Stimulated activated CD4-positive, alpha-beta T cell treated with anti-CD3 and anti-CD28 coated beads, Interleukin-4, amount 100 ng/mL, for 24 hours (primary cell): ENCODE measurements at places on chromosomes 16 and 17.

DNA sequence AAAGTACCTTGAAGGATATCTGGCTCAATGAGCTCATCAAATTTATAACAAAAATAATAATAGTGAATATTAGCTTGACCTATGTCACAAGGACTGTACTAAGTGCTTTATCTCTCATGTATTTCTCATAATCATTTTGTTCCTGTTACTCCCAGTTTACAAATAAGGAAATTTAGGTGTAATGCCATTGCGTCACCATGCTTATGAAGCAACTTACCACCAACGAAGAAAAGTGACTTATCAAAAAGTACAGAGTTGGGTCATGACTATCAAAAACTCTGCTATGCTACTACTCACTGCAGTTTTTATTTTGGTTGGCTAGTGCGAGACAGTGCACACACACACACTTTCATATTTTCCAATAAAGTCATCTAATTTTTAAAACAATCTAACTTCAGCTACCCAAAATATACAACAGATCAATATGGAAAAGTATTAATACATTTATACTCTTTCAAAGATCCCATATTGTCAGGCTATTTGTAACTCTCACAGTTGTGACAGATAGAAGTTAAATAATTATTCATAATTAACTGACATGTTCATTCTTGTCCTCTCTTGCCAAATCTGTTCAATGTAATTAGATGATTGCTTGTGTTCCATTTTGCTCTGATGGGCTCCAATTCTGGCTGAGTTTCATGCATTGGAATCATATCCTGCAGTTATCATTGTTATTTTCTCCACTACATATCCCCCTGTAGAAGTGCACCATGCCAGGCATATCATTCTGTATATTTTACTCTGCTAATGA is 119.4 kb downstream of the KCNJ2 start:
- no peak for DNase-seq

GRCh38 chr17:69625474-69625873 is 211.0 kb downstream of the MAP2K6 start:
- no peak for DNase-seq

DNA sequence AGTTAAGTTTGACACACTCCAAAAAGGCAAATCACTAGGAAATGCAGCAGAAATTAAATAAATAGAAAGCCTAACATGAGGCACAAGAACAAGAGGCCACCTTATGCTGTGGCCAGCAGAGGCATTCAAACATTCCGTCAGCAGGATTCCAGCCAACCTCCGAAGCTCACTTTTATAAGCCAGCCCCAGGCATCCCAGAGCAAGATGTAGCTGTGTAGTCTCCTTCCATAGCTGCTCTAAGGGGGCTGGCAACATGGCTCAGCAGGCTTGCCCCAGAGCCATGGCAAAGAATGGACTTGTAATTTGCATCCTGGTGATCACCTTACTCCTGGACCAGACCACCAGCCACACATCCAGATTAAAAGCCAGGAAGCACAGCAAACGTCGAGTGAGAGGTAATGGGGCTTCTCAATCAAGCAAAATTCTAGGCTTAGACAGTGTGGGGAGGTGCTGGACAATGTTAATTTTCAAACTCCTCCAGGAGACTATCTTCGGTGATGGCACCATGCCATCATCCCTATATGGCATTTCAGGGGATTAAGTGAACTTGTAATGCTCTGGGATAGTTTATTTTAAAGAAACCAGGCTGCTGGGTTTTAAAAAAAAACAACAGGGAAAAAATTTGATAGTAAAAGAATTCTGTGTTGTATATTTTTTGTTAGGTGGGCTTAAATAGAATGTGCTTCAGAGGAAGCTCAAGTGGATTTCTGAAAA is at the start of gene CLEC3A:
Gene CLEC3A (plus strand): TSS at position 202 of the 714 bp plus-strand sequence. CDS start 79 bp downstream, at position 281.
- DNase-seq, result no peak

GRCh38 chr17:31068291-31068690 is 26.5 kb upstream of the NF1 start:
- DNase-seq, result peak; percentile 39

DNA sequence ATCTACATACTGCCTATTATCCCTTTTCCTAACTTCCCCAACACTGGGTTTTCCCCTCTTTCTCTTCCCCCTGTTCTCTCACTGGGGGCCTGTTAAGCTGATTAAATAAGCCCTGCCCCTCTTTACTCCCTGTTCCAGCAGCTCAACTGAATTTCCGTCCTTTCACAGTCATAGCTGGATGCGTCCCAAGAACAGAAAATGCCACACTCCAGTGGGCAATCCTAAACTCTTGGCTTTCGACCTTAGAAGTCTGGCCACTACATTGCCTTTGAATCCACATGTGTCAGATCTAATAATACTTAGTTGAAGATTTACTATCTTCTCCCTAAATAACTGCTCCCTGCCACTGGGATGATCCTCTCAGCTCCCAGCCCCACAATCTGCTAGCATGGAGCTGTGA is 34.5 kb downstream of the KCNJ16 start:
- DNase-seq, result no peak

GRCh38 chr17:44610331-44610730 is 45.9 kb upstream of the MEIOC start:
- no peak for DNase-seq

GRCh38 chr16:89023621-89024511 is 46.9 kb upstream of the CBFA2T3 start:
- DNase-seq, result no peak
